Stimulated activated CD4-positive, alpha-beta T cell treated with anti-CD3 and anti-CD28 coated beads, Interleukin-12 subunit alpha, Interleukin-12 subunit beta, amount 100 ng/mL, for 48 hours (primary cell): ENCODE measurements at places on chromosomes 6 and 20.

GRCh38 chr6:134190883-134191282, 127.0 kb downstream of the SGK1 start:
- no peak for DNase-seq

GRCh38 chr6:49118478-49118877, 344.6 kb downstream of the MMUT start:
- DNase-seq, result no peak

DNA sequence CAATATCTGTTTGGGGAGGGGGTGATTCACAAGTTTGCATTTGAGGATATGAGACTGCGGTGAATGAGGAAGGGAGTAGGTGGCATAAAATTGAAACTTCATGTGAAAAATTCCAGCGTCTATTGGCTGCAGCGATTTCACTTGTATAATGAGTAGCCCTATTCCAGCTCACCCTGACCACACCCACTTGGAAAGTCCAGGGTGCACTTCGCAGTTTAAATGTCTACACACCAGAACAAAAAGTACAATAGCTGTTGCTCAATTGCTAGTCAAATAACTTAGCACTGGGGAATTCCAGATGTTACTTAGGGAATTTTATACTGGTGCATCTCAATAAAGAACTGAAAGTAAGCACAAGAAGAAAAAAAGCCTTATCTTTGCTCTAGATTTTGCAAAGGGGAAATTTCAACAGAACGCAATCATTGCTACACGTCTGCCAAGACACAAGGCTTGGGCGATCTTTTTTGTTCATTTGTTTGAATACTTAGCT, 6.3 kb downstream of the TNFAIP3 start:
- peak; percentile 86 for DNase-seq

GRCh38 chr6:166654573-166654972, 27.5 kb upstream of the RPS6KA2 start:
- no peak for DNase-seq

- no peak for DNase-seq
Measured at GRCh38 chr6:120083186-120083585, 733.6 kb upstream of the MAN1A1 start.

DNA sequence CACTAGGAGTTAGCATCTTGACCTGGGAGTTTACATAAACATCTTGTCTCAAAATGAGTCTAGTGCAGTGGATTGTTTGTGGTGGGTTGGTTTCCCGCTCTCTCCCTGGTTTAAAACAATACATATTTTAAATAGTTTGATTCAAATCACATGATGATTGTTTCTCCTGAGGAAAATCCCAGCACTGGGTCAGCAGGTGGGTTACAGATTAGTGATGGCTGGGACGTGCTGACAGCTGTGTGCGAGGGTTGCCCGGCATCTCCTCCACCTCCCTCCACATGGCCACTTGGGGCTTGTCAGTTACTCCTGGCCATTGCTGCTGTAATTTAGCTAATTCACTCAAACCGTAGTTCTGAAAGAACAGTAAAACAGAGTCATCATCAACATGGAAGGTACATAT, 306.4 kb upstream of the CITED2 start:
- DNase-seq, result no peak

GRCh38 chr6:13163161-13163944, 165.0 kb downstream of the TBC1D7 start:
- DNase-seq, result no peak

DNA sequence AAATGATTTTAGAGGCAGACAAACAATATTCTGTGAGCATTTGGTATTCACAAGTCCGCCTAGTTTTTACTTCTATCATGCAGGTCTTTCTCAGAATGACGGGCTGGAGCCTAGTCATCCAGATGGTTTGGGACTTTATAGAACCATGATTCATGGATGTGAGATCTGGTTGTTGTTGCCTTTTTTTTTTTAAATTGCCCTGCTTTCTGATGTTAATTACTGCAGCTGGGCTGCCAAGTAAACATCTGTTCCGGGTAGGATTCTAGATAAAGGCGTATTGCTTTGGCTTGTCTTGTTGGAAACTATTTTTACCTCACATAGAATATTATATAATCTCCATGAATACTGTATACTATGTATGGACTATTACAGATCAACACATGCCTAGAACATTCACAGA, 58.1 kb downstream of the RNF217 start:
- DNase-seq, result no peak

DNA sequence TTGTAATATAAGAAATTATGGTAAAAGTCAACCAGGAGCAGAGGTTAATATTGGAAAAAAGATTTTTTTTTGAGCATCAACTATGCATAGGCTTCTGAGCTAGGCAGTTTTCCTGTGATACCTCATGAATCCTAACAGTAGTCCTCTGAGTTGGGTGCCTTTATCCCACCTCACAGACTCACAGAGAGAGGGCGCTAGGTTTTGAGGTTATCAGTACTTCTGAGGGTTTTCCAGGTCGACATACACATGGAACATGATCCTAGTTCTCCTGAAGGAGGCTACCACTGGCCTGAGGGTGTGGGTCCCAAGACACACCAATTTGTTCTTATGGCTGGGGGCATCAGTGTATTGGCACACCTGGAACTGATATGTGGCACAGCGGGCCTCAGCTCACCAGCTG, 358.8 kb upstream of the JAG1 start:
- no peak for DNase-seq

GRCh38 chr6:22288721-22289120, 8.1 kb downstream of the PRL start:
- DNase-seq, result no peak

DNA sequence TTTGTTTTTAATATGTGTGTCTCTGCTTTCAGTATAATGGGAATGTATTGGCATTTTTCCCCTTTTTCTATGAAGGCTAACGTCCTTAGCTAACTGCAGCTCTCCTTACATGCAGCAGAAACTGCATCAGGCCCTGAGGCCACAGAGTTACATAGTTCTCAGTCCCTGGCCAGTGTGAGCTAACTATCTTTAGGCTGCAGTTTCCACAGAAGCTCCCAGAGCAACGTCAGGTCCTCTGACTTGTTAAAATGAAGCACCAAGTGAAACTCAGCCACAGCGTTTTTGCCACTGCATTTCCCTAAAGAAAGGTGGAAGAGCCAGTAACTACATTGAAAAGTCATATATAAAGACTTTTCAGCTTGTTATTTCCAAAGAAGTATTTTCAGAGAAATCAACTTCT, 244.7 kb downstream of the CBLN4 start:
- no peak for DNase-seq

DNA sequence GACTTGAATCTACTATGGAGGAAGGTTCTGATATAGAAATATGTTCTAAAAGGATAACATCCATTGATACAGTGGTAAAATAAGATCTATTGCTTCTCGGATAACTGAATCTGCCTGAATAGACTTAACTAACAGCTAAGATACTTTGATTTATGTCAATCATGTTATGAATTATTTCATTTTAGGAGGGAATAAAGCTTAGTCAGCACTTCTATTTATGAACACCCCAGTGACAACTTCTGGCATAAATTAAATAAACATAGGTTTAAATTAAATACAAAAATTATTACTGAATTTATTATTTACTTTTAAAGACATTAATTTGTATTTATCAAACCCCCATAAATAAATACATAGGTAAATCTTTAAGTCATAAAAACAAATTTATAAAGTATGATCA, 69.3 kb downstream of the IMPG1 start:
- DNase-seq, result no peak

- no peak for DNase-seq
Measured at GRCh38 chr6:17584241-17584803, 15.8 kb upstream of the FAM8A1 start.

- no peak for DNase-seq
Measured at GRCh38 chr6:87918461-87918941, 129.1 kb upstream of the SPACA1 start.

GRCh38 chr6:158962371-158962770, 37.6 kb downstream of the RSPH3 start:
- no peak for DNase-seq

DNA sequence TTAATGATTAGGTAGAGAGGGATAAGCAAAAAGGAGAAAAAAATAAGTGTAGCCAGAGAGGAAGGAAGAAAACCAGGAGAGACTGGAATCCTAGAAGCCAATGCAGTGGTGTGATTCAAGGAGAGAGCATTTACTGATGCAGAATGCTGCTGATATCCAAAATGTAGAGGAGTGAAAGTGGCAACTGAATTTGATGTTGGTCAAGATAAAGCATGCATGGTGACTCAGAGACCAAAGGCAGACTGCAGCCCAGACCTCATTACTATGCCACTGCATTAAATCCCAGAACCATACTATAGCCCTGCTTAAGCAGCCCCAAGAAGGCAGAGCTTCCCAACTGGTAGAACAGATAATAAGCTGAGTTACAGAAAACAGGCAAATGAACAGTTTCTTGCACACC, 15.8 kb downstream of the KLHL32 start:
- no peak for DNase-seq

DNA sequence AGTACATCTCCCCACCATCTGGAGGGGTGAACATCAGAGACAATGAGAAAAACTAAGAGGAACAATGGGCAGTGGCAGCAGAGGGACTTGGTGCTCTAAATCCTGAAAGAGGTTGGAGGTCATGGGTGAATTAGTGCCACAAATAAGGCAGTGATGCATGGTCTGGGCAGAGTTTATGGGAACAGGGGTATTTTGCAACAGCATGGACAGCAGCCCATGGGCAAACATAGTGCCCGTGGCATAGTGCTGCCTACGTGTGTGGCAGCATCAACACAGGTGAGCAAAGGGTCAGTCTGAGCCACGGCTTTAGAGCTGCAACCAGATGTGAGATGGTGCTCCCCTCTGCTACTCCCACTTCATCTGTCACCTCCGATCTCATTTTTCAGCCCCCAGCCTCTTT, 459.1 kb upstream of the CITED2 start:
- DNase-seq, result no peak

GRCh38 chr6:8059129-8059528, 5.1 kb downstream of the BLOC1S5 start:
- DNase-seq, result no peak

DNA sequence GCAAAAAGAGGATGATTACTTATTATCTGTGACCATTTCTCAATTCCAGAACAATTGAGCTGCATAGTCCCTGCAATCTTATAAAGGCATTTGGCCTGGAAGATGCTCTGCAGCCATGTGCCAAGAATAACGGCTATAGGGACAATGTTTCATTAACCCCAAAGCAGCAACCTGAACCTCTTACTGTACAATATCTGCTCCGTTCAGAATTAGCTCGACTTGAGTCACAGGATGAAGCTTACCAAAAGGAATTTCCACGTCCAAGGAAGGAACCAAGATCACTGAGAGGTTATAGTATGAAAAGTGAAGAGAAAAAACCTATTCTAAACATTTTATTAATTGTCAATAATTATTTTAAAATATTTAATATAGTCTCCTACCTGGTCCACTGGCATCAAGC, 167.3 kb upstream of the GMDS start:
- DNase-seq, result no peak

DNA sequence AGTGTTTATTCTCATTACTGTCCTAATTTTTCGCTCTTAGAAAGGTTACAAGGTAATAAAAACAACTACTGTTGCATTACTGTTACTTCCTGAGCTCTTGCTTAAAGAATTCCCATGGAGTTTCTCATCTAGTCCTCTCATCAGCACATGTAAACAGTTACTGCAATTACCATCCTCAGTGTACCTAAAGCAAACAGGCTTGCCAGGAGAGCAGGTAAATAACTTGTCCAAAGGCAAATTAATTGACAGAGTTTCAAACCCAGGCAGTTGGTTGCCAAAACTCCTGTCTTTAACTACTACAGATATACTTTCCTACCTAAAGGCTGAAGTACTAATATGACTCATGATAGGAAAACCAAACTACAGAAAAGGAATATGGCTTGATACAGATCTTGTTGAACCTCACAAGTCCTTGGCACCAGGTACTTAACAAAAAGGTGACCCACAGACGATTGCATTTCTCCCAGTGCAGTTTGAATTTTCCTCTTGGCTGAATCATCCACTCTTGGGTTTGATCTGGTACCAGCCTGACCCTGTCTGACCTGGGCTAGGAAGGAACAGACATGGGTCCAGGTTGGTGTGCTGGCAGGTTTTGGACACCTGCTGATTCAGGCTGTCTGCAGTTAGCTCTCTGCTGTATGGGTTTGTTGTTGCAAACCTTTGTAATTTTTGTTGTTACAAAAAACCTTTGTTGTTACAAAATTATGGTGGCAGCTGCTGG, 153.0 kb downstream of the CFAP61 start:
- no peak for DNase-seq
